ENCODE measurements at places on chromosomes 5 and 9.

DNA sequence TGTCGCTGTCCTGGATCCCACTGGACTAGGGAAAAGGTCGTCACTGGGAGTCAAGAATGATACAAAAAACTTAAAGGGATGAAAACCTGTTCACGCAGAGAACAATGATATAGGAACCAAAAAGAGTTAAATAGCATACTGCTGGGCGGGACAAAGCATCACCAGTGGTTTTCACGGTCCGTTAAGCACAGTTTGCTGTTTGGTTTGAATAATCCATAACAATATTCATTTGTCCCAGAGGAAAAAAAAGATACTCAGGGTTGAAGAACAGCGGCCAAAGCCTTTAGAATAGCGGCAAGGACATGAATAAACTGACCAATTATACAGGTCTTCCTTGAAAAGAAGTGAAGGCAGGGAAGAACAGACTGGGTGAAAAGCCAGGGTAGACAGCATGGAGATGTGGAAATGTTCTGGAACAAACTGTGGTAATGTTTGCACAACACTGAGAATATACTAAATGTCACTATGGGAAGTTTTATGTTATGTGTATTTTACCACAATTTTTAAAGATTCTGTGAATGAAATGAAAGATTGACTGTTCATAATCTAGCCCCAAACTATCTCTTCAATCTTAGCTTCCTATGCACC, 60.8 kb downstream of the MTMR12 start:
- no peak for DNase-seq

- DNase-seq = peak; percentile 21
Measured at GRCh38 chr9:14661421-14662059, 31.7 kb downstream of the ZDHHC21 start.

DNA sequence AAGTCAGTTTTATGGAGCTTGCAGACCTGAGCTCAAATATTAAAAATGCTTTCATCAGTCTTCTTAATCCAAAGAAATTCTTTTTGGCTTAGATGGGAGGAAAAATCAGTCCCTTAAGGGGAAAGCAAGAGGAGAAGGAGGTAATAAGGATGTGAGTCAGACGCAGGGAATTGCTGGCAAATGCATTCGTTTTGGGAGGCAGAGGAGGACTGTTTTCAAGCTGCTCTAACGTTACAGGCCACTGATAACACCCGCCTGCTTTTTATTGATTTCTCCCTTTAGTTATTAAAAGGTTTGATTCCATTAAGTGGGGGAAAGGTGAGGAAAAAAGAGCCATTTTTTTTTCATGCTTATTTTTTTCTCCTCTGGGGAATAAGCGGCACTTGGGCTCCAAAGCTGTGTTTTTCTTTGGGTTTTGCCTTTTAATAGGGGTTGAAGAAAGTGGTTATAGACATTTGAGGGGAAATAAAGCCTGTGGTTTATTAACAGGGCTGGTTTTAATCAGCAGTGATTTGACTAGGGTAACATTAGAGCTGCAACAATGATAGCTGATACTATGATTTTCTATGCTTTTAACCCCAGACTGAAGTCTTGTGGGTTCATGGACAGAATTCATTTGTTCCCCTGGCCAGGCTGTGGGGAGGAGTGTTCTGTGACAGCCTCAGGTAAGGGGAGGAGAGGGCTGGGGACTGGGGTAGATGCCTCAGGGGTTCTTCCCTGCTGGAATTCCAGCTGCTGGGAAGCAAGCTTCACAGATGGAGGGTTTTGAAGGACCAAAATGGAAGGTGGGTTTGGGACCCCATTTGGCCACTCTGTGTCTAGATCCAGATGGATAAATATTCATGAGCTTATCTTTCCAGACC, 225.2 kb downstream of the GAS1 start:
- DNase-seq = peak; percentile 84

DNA sequence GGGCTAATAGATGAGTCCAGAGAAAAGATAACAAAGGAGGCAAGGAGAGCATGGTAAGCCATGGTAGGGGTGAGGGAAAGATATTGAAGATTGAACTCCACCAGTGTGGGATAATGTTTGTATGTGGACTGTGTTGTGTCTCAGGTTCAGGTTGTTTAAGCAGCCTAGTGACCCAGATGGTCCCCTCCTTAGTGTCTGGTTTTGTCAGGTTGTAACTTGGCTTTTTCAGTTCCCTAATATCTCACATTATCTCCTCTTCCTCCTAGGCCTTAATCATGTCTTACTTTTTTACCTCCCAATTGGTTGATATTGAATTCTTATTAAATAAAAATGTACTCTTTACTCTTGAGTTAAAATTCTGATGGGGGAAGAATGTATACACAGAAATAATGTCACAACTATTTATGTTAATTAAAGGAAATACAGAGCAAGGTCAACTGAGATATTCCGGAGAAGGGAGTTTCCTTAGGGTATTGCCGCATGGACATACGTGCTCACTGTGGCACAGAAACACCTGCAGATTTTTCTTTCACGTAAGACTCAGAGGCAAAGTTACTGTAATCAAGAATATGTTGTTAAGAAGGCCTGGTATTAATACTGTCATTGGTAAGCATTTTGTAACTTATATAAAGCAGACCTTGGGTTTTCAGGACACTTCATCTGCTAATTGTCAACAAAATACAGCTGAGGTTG, 23.4 kb upstream of the SH3GL2 start:
- no peak for DNase-seq

- peak; percentile 63 for DNase-seq
Measured at GRCh38 chr9:127194881-127195713, 69.5 kb upstream of the GARNL3 start.

DNA sequence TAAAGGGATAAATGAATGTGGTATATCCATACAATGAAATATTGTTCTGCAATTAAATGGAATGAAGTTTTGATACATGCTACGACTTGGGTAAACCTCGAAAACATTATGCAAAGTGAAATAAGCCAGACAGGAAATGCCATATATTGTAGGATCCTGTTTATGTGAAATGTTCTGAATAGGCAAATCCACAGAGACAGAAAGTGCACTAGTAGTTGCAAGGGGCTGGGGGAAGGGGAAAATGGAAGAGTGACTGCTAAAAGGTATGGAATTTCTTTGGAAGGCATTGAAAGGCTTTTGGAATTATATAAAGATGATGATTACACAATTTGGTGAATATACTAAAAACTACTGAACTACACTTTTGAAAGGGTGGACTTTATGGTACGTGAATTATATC, 97.0 kb downstream of the FOXD1 start:
- DNase-seq = no peak

DNA sequence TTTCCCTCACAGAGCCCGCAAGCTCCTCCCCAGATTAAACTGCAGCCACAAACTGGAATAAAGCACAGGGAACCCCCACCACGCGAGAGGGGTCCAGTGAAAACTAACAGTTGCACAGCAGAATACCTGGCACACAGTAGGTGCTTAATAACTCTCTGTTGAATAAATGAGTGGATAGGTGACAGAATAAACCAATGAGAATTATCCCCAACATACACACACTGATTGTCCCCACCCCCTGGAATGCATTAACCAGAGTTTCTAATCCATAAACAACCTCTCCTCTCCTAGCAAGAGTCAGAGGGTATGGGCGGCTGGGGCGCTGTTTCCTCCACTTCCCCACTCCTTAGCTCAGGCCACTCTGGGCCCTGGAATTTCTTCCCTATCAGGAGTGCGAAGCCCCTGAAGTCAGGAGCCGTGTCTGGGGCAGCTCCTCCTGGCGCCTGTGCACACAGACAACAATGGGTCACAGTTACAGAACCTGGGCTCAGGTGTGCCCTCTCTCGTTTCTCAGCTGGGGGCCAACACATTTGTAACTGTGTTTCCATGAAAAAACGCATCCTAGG, 27.6 kb downstream of the RAPGEF1 start:
- DNase-seq = no peak

DNA sequence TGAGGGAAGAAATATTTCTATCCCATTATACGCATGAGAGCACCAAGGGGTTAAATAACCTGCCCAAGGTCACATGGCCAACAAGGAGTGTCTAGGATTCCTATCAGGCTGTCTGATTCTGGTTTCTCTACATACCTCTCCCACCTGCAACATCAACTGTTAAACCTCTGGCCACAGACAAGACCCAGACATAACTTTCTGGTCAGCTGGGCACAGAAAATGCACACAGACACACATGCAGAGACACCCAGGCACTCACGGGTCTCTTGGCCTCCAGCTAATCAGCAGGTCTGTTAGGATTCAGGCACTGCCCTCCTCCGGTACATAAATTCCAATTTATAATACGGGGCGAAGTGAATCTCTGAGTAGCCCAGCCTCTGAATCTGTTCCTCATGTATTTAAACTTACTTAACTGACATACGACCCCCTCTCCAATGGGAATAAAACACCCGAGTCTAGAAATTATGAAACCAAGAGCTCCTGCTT, 1.5 kb downstream of the SEPTIN8 start:
- DNase-seq = no peak

- DNase-seq = no peak
Measured at GRCh38 chr5:139657363-139658321, 9.5 kb downstream of the CXXC5 start.

- DNase-seq = no peak
Measured at GRCh38 chr5:78534905-78535200, 113.7 kb downstream of the LHFPL2 start.

- DNase-seq = no peak
Measured at GRCh38 chr5:28012538-28012937, 974.2 kb upstream of the CDH9 start.

GRCh38 chr5:103033696-103034095, 86.2 kb downstream of the GIN1 start:
- DNase-seq = no peak

DNA sequence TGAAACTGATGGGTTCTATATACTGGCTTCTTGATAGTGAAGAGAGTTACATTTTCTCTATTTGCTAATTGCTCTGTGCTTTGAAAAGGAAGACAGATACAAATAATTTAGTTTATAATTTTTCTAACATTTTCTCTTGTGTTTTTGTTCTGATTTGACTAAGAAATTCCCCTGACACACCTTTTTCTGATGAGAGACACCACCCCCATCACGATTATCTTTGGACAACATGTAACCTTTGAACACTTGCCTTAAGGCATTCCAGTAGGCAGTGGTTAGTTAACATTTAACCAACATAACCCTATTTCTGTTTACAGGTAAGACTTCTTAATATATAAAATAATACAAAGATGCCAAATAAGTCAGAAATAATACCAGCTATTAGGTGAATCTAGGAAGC, 4.1 kb upstream of the PTBP3 start:
- no peak for DNase-seq

DNA sequence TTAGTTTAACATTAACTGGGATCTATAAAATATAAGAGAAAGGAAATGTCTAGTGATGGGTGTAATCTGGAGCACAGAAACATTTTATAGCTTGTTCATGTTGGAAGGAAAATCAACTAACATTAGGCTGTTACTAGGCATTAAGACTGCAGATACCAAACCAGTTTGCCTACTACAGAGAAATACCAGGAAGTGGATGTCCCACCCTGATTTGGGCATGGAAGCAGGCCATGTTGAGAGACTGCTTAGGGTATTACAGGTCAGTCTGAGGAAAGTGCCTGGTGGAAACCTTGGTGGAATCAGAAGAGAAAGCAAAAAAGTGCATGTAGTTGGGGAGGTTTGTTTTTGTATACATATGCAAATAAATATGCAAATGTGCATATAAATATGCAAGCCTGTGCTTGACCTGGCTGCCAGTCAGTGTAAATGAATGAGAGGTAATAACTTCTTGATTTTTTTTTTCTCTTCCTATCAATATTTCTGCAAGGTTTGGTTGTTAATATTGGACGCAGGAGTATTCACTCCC, 9.6 kb upstream of the CCDC112 start:
- DNase-seq = no peak

DNA sequence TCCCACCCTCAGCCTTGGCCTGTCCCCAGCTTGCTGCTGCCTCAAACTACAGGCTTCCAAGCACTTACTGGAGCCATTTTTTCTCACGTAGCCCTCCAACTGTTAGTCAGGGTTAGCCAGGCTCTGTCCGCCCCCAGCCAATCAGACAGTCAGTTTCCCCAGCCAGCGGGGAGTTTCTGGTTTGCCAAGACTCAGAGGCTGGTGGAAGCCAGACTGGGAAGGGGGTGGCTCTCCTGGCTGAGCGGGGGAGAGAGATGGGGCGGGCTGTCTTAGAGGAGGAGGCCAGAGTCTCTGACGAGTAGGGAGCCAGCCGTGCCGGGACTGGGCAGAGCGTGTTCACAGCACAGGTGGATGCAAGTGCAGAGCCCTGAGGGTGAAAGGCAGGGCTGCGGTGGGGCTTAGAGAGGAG, 15.3 kb downstream of the PROP1 start:
- DNase-seq = peak; percentile 21

- no peak for DNase-seq
Measured at GRCh38 chr9:30913331-30913730, 1471.1 kb upstream of the ACO1 start.

DNA sequence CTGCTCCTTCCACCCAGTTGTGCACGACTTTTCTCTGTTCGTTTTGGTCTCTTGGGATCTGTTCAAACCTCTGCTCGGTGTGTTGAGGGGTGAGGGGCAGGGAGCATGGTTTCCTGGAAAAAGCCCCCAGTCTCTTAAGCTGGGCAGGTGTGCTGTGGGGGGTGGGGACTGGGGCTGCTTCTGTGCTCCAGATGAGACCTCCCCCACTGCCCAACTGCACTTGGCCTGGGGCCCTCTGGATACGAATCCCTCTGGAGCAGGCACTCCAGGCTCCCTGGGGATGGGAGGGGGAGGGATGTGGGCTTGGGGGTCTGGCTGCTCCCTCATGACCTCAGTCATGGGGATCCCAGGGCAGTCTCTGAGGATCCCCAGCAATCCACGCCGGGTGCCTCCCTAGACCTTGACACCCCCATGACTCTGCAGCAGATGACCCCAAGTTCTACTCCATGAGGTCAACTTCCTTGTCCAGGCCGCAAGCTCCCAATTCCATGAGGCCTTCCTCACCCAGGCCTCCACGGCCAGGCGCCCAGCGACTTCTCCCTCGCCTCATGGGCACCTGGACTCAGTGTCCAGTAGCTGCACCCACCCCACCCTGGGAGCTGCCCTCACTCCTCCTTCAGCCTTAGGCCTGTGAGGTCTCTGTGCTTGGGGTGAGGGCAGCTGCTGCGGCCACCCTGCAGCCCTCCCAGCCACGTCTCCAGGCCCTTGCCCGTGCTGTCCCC, 5.9 kb upstream of the AHRR start:
- no peak for DNase-seq
